EH (cell line): ENCODE measurements at places on chromosomes 13 and 19.

- DNase-seq: no peak
These were observed 2723.9 kb downstream of the PCDH9 start for GRCh38 chr13:64506246-64506645.

DNA sequence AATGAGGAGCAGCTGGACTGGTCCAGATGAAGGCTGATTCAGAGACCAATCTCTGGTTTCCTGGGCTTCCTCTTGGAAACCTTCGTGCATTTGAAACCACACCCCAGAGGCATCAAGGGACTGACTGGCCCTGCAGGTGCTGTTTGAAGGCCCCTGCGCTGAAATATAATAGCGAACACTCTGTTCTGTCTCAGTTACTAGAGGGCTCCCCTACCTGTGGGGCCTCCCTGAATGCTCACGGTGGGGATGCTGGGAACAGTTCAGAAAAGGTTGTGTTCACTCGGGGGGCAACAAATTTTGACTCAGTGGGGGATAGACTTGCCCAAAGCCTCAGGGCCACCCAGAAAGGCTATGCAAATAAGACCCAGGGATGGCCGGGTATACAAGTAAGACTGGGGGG lies 6.4 kb downstream of the CCDC8 start:
- DNase-seq: no peak

GRCh38 chr19:46126086-46126580 lies 1.6 kb upstream of the IGFL3 start:
- no peak for DNase-seq

- no peak for DNase-seq
These were observed at the start of gene IGFLR1 for GRCh38 chr19:35742121-35742724. TSS of gene IGFLR1 (minus strand) at chr19:35742452. CDS start at chr19:35741180, 1,272 bp downstream.

GRCh38 chr19:58325311-58326022 lies 1.3 kb upstream of the ZSCAN22 start:
- no peak for DNase-seq

DNA sequence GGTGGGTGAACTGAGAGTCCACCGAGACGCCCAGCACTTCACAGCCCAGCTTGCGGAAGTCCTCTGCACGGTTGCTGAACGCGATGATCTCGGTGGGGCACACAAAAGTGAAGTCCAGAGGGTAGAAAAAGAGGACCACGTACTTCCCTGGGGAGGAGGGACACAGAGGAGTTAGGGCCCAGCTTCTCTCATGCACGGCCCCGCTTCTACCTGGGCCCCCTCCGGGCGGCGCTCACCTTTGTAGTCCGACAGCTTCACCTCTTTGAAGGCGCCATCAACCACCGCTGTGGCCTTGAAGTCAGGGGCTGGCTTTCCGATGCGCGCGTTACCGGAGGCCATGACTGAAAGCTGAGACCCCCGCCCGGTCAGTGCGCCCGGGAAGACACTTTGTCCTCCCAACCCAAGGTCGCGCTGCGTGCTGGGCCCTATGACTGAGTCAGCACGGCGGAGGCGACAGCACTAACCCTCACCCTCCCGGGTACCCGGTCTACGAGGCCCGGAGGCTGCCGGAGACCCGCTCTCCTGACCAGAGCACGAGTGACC lies 606 bp downstream of the PRDX2 start:
- DNase-seq: peak; percentile 30

DNA sequence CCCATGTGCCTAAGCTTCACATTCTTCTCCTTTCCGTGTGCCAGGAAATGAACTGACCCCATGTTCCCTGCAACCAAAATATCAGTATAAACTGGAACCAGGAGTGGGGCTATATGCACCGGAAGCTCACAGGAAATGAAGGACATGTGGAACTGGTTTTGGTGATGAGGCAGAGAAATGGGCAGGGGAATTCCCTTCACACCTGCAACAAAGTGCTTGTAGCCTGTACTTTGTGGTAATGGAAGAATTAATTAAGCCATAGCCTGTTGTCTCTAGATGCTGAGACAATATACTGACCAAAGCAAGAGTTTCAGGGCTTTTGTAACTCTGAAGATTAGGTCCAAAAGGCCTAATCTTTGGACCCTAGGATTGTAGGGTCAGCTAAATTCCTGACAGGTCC lies 15.5 kb upstream of the UGGT2 start:
- DNase-seq: no peak

DNA sequence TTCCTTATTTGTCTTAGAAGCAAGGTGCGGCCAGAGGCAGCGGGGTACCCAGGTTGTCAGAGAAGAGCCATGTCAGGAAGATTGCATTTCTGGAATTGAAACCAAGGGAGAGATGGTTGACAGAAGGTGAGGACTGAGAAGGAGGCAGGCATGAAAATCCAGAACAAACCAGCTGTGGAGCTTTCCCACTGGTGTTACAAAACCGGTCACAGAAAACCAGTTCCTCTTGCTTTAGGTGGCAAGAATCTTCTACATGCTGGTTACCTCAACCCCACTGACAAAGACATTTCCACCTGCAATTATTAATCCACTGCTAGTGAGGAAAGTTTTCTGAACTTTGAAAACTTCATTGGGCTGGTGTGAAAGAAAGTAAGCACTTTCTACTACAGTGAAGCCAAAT lies 64.0 kb upstream of the MED4 start:
- DNase-seq: no peak

GRCh38 chr13:28147495-28147894 lies 9.2 kb downstream of the PAN3 start:
- peak; percentile 1 for DNase-seq

DNA sequence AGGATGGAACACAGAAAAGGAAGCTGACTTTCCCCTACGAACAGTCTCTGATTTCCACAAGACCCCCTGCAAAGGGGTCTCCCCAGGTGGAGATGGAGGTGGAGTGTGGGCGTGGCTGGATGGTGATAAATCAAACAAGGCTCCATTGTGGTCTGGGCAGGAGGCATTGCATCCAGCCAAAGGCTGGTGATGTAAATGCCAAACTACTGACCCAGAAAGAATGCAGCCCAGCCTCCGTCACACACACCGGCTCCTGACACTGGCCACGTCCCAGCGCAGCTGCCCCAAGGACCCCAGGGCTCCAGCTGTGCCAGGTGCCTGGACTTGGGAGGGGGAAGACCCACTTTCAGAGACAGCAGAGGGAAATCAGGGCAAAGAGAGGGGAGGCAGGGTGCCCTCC lies 6.3 kb downstream of the SLC7A1 start:
- DNase-seq: peak; percentile 67

DNA sequence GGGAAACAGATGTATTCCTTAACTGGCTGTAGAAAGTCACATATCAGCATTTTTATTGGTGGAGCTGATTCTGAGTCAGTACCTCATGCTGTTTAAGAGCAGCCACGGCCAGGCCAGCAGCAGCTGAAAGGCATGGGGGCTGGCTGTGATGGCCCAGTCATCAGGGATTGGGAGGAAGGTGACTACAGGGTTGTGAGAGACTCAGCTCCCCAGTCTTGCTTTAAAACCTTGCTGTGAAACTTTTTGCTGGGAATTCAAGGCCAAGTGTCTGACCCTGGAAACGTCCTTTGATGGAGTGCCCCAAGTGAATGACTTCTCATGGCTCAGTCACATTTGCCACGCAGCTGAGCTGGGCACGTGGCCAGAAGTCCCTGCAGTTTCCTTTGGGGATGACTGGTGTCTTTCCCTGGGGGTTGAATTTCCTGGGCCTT lies 39.1 kb upstream of the RNF113B start:
- peak; percentile 97 for DNase-seq

DNA sequence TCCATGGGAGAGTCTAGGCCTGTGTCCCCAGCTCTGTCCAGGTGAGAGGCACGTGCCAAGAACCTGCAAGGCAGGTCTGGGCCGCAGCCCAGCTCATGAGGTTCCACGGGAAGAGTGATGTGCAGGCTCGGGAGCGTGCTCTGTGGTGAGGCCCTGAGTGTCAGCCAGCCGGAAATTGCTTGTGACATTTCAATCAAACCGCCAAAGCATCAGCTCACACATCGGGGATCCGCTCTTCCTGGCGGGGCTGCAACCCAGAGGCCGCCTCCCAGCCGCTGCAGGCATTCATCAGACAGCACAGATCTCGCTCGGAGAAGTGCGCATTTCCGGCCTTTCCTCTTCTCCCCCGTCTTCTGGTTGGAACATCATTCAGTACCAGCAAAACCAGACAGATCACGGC lies 109.3 kb downstream of the KDM4B start:
- no peak for DNase-seq
